Activated T-helper 2 cell treated with anti-CD3 and anti-CD28 coated beads, Interferon-gamma antibody, Interleukin-2, Interleukin-4, amounts not matched to agents 10 μg/mL and 5 μg/mL and 100 μg/mL, durations not matched to agents 14 hours and 24 hours and 36 hours (primary cell): ENCODE measurements at places on chromosomes 3 and 15.

- no peaks in the 10 kb centered on the region for H3K36me3 ChIP-seq
- peaks cover 2% of the 10 kb centered on the region for H3K27me3 ChIP-seq
- DNase-seq, result no peak
Observed at GRCh38 chr15:99440551-99441443, 125.0 kb upstream of the MEF2A start.

GRCh38 chr3:194346621-194347020, 4.5 kb downstream of the CPN2 start:
- no peak overlapping the region for H3K4me3 ChIP-seq
- H3K27ac ChIP-seq, result no peak overlapping the region
- no peak for DNase-seq
- no peaks in the 10 kb centered on the region for H3K4me1 ChIP-seq
- H3K36me3 ChIP-seq, result no peaks in the 10 kb centered on the region

DNA sequence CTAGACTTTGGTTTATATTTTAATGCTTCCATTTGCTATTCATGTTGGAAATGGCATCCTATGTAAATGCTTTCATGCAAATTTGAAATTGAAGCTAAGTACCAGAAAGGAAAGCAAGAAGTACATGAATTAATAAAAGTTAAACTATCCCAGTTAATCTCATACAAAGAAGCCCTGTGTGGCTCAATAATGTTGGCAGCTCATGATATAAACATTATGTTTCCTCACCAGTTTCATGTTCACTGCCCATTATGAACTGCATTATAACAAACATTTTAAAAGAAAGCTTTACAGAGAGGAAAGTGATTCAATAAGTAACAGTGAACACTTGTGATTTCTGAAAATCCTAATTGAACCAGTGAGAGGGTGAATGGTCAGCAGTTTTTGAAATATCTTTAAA, 62.9 kb upstream of the ROBO2 start:
- no peaks in the 10 kb centered on the region for H3K36me3 ChIP-seq
- no peak overlapping the region for H3K27ac ChIP-seq
- no peaks in the 10 kb centered on the region for H3K4me1 ChIP-seq

DNA sequence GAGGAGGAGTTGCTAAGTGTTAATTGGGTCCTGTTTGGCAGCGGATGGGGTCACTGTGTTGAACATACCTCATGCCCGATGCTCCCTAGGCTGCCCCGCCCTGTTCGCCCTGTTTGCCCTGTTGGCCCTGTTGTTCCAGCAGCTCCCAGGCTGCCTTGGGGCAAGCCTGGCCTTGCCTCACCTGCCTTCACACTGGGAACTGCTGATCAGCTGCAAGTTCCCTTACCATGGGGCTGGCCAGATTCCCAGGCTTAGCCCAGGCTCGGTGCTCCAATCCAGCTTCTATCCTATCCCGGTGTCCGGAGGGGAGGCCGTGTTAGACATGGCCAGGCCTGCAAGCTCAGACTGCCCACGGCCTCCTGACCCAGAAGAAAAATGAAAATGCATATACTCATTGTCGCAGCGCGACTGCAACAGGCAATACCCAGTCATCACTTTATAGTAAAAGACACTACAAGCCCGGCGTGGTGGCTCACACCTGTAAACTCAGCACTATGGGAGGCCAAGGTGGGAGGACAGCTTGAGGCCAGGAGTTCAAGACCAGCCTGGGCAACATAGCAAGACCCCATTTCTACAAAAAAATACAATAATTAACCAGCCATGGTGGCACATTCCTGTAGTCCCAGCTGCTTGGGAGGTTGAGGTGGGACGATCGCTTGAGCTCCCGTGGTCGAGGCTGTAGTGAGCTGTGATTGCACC, 42.9 kb upstream of the ZNF710 start:
- H3K4me3 ChIP-seq, result no peak overlapping the region
- no peaks in the 10 kb centered on the region for H3K4me1 ChIP-seq
- H3K27ac ChIP-seq, result no peak overlapping the region
- peaks cover 2% of the 10 kb centered on the region for H3K27me3 ChIP-seq

DNA sequence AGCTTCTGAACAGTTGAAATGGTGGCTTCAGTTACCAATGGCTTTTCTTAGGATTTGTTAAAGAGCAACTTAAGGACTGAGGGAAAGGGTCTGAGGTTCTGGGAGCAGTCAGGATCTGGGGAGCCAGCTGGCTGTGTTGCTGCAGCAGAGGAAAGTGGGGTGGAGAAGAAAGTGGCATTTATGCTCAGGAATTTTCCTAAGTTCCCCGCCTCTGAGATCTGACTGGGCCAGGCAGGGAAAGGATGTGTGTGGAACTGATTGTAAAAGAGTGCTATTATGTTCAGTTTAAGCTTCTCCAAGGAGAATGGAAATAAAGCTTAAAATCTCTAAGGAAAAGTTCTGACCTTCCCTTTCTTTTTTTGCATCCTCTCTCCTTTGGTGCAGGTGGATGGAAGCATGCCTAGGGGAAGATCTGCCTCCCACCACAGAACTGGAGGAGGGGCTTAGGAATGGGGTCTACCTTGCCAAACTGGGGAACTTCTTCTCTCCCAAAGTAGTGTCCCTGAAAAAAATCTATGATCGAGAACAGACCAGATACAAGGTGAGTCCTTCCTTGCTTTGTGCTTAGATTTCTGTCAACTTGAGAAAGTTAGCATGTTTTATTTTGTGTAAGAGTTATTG, 37.8 kb downstream of the IQGAP1 start:
- peak overlapping the region; percentile 43 for H3K27ac ChIP-seq
- H3K27me3 ChIP-seq, result no peaks in the 10 kb centered on the region
- no peak overlapping the region for H3K4me3 ChIP-seq
- H3K36me3 ChIP-seq, result peaks cover 48% of the 10 kb centered on the region

DNA sequence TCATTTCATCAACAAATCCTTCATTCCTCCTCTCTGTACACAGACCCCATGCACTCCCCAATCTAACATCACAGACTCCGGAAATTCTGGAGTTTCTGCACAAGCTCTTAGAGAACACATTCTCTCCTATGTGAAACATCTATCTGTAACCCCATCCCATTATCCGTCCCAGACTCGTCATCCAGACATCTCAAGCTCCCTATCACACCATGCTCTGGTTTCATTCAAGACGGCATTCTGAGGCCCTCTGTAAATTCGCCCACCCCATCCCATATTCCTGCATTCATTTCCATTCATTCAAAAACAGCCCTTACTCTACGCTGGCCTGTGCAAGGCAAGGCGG, 575 bp downstream of the LEO1 start:
- no peak for DNase-seq
- H3K27me3 ChIP-seq, result peaks cover 1% of the 10 kb centered on the region
- peaks cover 18% of the 10 kb centered on the region for H3K4me1 ChIP-seq
- peak overlapping the region; percentile 99 for H3K4me3 ChIP-seq
- peaks cover 28% of the 10 kb centered on the region for H3K36me3 ChIP-seq
- H3K27ac ChIP-seq, result peak overlapping the region; percentile 92

GRCh38 chr3:112354642-112355306, 21.8 kb downstream of the CD200 start:
- H3K4me1 ChIP-seq, result peaks cover 60% of the 10 kb centered on the region
- no peaks in the 10 kb centered on the region for H3K27me3 ChIP-seq
- H3K27ac ChIP-seq, result no peak overlapping the region
- no peak overlapping the region for H3K4me3 ChIP-seq
